ENCODE measurements at places on chromosomes 11 and 22.

GRCh38 chr22:49155039-49155769 is 672.5 kb downstream of the BRD1 start:
- no peak for DNase-seq

DNA sequence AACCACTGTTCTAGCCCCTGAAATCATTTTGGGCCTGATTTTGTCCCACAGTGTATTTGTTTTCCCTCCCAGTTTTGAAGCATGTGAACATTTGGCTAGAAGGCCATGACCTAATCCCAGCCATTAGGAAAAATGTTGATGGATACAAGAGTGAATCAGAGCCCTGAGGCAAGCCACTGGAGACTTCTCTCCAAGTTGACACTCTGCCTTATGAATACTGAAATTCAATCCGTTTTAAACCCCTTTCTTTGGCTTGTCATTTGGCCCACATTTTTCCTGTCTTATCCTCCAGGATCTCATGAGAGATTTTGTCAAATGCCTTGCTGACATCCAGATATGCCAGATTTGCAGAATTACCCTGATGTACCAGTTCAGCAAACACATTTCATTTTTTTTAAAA is 158.8 kb downstream of the FAT3 start:
- DNase-seq = no peak

- no peak for DNase-seq
These were observed 10.1 kb upstream of the PDGFB start for GRCh38 chr22:39254789-39255298.

GRCh38 chr11:64086258-64087123 is 50.8 kb downstream of the FLRT1 start:
- no peak for DNase-seq

DNA sequence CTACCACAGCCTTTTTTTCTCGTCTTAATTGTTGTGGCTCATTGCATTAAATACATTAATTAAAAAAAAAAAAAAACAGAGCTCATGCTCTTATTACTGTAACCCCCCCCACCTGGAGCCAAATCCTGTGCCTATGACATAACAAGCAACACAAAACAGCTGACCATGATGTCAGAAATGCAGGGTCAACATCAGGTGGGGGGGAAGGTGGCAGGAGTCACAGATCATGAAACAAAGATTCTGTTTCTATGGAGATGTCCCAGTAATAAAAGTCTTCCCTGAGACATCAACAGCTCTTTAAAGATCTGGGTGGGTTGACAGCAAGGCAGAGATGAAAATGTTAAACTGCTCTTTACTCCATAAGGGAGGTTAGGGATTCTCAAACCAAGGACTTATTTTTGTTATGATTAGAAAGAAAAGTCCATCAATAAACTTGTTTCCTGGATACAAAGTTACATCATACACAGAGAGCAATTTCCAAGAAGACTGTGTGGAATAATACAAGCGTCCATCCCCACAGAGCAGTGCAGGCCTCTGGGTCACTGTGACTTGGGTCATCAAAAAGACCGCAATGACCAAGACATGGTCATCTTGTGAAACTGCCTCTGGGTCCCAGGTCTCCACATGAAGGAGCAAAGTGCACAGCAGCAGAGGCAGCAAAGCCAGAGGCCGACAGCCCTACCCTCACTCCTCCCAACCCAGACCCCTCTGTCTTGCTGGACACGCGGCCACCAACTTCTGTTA is 42.7 kb upstream of the CYP2D6 start:
- no peak for DNase-seq

DNA sequence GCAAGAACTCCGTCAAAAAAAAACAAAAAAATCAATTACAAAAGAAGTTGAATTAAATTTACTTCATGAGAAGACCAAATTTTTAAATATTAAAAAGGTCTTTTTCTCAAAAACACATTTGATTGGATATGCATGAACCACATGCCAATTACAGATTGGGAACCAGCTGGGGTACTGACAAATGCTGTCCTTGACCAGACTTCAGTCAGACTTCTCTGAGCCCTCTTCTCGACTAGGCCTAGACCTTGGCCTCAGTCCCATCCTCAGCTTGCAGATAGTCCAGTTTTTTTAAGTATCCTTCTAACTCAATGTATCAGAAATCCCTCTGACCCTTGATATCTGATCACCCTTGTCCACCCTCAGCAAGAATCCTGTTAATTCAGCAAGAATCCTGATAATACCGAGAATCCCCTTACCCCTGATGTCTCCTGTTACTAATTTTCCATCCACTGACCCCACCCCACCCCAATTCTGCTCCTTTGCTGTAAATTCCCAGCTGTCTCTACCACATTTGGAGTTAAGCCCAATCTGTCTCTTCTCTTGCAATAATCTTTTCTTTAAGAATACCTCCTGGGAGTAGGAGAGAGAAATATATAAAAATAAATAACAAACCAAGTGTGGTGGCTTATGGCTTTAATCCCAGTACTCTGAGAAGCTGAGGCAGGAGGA is 30.9 kb downstream of the OR4D9 start:
- no peak for DNase-seq

- DNase-seq = no peak
These were observed 1.9 kb upstream of the P2RY6 start for GRCh38 chr11:73270016-73270854.

GRCh38 chr11:66478729-66479393 is 1.4 kb upstream of the DPP3 start:
- DNase-seq = no peak

DNA sequence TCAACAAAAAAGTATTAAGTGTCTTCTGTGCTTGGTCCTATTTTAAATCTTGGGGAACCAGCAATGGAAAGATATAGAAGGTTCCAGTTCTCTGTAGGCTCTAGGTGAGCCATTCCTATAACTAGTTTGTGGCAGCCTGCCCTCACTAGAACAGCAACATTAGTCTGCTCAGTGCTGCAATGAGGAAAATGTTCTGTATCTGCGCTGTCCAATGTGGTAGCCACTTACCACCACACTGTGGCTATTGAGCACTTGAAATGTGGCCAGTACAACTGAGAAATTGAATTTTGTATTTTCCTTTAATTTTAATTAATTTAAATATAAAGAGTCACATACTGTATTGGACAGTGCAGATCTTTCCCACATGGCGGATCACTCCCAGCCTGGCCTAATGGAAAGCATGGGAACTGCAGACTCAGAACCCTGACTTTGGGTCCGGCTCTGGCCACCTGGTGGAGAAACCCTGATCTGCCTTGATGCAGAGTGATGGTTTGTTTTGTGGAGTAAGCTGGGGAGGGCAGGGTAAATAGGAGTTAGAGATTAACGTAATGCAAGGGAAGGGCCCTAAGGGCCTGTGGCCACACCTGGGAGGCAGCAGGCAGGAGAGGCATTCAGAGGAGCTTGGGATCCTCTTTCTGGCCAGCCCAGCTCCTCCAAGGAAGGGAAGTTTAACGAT is 101.0 kb downstream of the ME3 start:
- no peak for DNase-seq

GRCh38 chr22:39688186-39688785 is 117.7 kb downstream of the CACNA1I start:
- no peak for DNase-seq

DNA sequence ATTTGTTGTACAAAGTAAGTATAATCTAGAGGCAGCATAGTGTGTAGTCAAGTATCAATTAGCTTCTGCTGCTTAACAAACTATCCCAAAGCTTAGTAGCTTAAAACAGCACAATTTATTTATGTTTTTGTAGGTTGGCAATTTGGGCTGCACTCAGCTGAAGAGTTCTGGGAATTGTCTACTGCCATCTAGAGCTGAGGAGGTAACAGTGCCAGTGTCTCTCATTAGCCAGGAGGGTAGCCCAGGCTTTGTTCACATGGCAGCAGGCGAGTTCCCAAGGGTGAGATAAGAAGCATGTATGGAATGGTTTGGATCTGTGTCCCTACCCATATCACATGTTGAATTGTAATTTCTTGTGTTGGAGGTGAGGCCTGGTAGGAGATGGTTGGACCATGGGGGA is 45.8 kb upstream of the SLN start:
- DNase-seq = no peak

- DNase-seq = no peak
These were observed 830 bp upstream of the SPDYC start for GRCh38 chr11:65169164-65169641.

- DNase-seq = no peak
These were observed 14.7 kb downstream of the LAYN start for GRCh38 chr11:111555255-111555654.

- no peak for DNase-seq
These were observed 76.1 kb upstream of the UCP3 start for GRCh38 chr11:74084796-74085541.

DNA sequence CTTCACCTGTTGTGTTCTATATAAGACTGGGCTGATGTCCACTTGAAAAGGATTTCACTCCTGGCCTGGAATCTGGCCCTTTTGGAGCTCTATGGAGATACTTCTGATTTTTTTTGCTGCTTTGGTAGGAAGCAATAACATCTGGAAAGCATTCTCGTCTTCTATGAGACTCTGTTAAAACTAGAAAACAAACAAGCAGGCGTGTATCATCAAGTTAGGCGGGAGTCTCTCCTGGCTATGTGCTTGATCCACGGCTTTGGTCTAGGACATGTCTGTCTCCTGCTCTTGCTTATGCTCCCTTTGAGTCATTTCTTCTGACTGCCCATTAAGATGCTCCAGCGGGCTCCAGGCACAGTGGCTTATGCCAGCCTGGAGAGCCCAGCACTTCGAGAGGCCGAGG is 121.4 kb upstream of the TTC12 start:
- DNase-seq = no peak

DNA sequence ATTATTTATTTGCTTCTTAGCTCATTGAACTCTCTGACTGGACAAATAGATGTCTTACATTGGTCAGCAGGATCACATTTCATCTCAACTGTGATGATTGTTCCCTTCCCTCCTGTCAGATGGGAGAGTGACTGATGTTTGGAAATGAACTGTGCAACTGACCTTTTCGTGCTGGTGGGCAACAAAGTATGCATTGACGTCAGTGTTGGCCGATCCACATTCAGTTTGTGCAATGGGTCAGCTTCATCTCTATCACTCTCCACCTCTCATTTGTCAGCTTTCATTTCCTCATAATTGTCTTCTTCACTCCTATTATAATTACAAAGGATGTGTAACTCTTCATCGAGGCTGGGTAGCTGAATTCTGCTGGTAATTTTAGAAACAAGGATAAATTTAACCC is 71.3 kb downstream of the PPP2R1B start:
- DNase-seq = no peak

DNA sequence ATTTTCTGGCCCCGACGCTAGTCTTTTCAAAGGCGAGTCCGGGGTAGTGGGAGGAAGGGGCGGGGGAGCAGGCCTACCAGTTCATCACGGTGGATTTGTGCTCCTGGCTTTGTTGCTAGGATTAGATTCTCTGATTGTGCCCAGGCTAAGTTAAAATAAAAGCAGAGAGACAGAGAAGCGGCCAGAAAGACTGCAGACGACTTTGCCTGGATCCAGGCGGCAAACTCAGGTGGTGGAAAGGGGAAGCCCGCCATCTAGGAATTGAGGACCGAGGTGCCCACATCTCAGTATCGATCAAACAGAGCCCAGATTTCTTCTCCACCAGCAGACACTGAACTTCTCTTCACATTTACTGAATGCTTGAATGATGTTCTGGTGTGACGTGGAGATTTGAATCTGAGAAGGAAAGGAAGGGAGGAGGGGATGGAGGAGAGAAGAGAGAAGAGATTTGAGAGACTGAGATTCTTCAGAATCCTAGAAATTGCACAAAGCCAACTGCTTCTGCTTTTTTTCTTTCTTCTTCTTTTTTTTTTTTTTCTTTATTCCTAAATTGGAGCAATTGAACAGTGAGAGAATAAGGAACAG is 2.7 kb downstream of the FAT3 start:
- no peak for DNase-seq

DNA sequence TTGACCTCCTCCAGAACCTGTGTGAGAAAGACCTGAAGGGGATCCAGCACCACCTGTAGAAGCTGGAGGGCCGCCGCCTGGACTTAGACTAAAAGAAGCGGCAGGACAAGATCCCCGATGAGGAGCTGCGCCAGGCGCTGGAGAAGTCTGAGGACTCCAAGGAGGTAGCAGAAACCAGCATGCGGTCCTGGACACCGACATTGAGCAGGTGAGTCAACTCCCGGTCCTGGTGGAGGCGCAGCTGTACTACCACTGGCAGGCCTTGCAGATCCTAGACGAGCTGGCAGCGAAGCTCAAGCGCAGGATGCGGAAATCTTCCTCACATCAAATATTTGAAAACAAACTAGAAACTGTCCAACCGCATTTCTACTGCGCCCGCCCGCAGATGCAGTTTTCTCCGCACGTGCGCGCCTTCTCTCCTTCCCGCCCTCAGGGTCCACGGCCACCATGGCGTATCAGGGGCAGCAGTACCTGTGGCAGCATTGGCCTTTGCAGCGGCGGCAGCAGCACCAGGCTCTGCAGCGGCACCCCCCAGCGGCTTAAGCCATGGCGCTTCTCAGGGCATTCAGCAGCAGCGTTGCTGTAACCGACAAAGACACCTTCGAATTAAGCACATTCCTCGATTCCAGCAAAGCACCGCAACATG is 10.2 kb downstream of the CLDN25 start:
- no peak for DNase-seq

- no peak for DNase-seq
These were observed 96.5 kb upstream of the FGF3 start for GRCh38 chr11:69915501-69916250.

GRCh38 chr11:12669930-12670329 is 4.3 kb upstream of the TEAD1 start:
- DNase-seq = no peak

DNA sequence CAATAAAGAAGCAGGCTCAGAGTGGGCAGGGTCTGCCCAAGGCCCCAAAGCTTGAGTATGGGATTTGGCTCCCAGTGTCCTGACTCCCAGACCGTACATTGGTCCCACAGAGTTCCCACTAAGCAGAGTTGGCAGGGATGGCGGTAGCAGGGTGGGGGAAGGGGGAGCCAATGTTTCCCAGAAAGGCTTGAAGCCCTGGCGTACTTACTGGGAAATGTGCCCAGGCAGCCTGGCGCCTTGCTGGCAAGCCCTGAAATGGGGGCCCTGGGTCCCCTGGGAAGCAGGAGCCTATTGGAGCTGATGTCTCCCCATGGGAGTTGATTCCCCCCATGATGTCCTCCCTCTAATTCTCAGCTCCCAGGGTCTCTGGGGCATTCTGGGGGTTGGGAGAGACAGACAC is 9.3 kb downstream of the ARHGEF17 start:
- DNase-seq = no peak

- DNase-seq = no peak
These were observed 119.2 kb downstream of the DSCAML1 start for GRCh38 chr11:117677729-117678310.

GRCh38 chr11:112558691-112559090 is 298.0 kb upstream of the PLET1 start:
- no peak for DNase-seq

- DNase-seq = no peak
These were observed 412 bp downstream of the ZPR1 start for GRCh38 chr11:116787436-116787785.

All from activated CD4-positive, CD25-positive, alpha-beta regulatory T cell (primary cell).